ENCODE measurements at places on chromosomes 1 and 21. TPM values are rescaled to one million over a fixed set of nuclear protein-coding genes. Genes with fewer than 3 reads are reported as not detected.

GRCh38 chr1:42552636-42553035, 89.5 kb downstream of the CCDC30 start:
- no peaks in the 10 kb centered on the region for H3K36me3 ChIP-seq
- H3K4me1 ChIP-seq = no peaks in the 10 kb centered on the region
- no peak overlapping the region for H3K4me3 ChIP-seq
- no peaks in the 10 kb centered on the region for H3K27me3 ChIP-seq
- no peak overlapping the region for H3K27ac ChIP-seq
- no peak for DNase-seq

- no peaks in the 10 kb centered on the region for H3K4me1 ChIP-seq
- H3K36me3 ChIP-seq = no peaks in the 10 kb centered on the region
- no peak for DNase-seq
- no peaks in the 10 kb centered on the region for H3K27me3 ChIP-seq
- peak overlapping the region; percentile 79 for H3K27ac ChIP-seq
- H3K4me3 ChIP-seq = no peak overlapping the region
Observed at GRCh38 chr1:41515778-41516167, 31.3 kb upstream of the EDN2 start.

GRCh38 chr1:200624679-200625335, 4.3 kb upstream of the KIF14 start:
- DNase-seq = no peak
- H3K27me3 ChIP-seq = no peaks in the 10 kb centered on the region
- H3K27ac ChIP-seq = no peak overlapping the region
- peaks cover 10% of the 10 kb centered on the region for H3K4me1 ChIP-seq
- no peak overlapping the region for H3K4me3 ChIP-seq
- H3K36me3 ChIP-seq = no peaks in the 10 kb centered on the region

DNA sequence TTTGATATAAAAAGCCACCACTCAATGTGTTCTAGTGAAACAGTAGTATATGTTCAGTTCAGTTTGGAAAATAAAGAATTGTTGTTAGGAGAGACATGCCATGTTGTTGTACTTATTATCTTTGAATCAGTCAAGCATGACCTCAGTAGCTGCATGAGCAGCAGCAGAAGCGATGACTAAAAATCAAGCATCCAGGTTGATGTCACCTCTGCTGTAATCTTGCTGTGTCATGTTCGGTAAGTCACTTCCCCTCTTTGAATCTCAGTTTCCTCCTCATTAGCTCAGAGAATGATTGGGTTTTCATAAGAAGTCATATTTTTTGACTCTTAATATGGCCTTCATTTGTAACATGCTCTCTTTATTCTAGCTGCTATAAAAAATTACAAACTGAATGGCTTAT, 428.4 kb upstream of the B3GALT2 start:
- H3K4me3 ChIP-seq = no peak overlapping the region
- H3K27me3 ChIP-seq = no peaks in the 10 kb centered on the region
- H3K4me1 ChIP-seq = no peaks in the 10 kb centered on the region
- DNase-seq = no peak
- no peaks in the 10 kb centered on the region for H3K36me3 ChIP-seq

- H3K27ac ChIP-seq = no peak overlapping the region
- no peaks in the 10 kb centered on the region for H3K36me3 ChIP-seq
- DNase-seq = no peak
- no peaks in the 10 kb centered on the region for H3K27me3 ChIP-seq
- H3K4me3 ChIP-seq = no peak overlapping the region
Observed at GRCh38 chr1:183776731-183777130, 28.2 kb upstream of the RGL1 start.

Gene RXRG
- total RNA-seq = 1.2 TPM

Gene OR2L8
- total RNA-seq = not detected

Gene PCP4
- 1.2 TPM for total RNA-seq

GRCh38 chr1:234452406-234452965, 26.5 kb downstream of the TARBP1 start:
- H3K4me3 ChIP-seq = no peak overlapping the region
- H3K27me3 ChIP-seq = no peaks in the 10 kb centered on the region
- no peak overlapping the region for H3K27ac ChIP-seq
- peaks cover 18% of the 10 kb centered on the region for H3K36me3 ChIP-seq
- H3K4me1 ChIP-seq = no peaks in the 10 kb centered on the region

DNA sequence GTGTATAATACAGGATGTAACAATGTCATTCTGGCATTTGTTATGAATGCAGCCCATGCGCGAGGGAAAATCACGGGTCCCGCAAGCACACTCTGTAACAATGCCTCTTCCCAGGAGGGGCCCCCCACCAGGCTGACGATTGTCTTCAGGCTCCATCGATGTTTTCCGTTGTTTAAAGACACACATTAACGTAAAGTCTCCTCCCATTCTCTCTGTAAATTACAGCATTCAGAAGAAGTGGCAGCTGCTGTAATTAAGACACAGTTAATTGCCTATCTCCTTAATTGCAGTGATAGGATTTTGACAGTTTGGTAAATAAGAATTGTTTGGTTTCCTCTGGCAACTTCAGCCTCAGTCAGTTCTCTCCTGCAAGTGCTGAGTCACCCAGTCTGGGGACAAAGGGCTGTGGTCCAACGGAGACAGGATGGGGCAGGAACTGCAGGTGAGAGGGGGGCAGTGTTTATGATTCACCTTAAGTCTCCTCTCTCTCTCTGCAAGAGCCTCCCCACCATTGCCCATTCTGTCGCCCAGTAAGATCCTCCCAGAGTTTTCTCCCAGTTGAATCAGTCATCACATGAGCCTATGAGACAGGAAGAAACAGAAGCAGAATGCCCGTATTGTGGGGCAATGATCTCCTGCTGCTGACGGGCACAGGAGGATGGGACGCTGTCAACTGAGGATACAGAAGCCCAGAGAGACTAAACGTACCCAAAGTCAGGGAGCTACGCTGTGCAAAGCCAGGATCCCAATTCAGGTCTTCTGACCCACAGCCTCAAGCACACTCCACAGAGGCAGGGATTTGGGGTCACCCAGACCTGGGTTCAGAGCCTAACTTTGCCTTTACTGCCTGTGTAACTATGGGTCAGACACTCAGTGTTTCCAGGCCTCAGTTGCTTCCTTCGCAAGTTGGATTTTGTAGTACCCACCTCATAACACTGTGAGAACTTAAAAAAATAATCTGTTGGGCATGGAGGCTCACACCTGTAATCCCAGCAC, 110.0 kb downstream of the ADSS2 start:
- no peaks in the 10 kb centered on the region for H3K27me3 ChIP-seq
- no peaks in the 10 kb centered on the region for H3K4me1 ChIP-seq
- H3K27ac ChIP-seq = no peak overlapping the region
- DNase-seq = no peak

Gene PLA2G2F
- not detected for total RNA-seq

DNA sequence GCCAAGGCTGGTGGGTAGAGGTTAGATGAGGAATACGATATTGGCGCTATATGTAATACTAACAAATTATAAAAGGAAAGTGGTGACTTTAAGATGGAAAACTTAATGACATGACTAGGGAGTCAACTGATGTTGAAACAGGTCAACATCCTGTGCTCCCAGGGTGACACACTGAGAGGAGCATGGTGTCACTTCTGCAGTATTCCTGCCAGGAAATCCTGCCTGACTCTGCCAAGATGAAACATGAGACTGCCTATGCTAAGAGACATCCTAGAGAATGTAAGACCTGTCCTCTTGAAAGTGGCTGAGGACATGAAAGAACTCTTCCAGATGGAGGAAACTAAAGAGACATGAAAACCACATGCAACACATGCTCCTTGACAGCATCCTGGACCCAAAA, 65.0 kb upstream of the KCND3 start:
- H3K27me3 ChIP-seq = no peaks in the 10 kb centered on the region
- no peak overlapping the region for H3K4me3 ChIP-seq

Gene CD1D
- total RNA-seq = 0.48 TPM

- no peaks in the 10 kb centered on the region for H3K27me3 ChIP-seq
- H3K4me1 ChIP-seq = no peaks in the 10 kb centered on the region
- no peak overlapping the region for H3K4me3 ChIP-seq
- no peak overlapping the region for H3K27ac ChIP-seq
- DNase-seq = no peak
- H3K36me3 ChIP-seq = no peaks in the 10 kb centered on the region
Observed at GRCh38 chr1:241677201-241677600, 25.1 kb downstream of the WDR64 start.

Gene ATP6V1G3
- total RNA-seq = not detected

Gene TAS1R1
- total RNA-seq = not detected

Gene OR2AK2
- total RNA-seq = not detected

DNA sequence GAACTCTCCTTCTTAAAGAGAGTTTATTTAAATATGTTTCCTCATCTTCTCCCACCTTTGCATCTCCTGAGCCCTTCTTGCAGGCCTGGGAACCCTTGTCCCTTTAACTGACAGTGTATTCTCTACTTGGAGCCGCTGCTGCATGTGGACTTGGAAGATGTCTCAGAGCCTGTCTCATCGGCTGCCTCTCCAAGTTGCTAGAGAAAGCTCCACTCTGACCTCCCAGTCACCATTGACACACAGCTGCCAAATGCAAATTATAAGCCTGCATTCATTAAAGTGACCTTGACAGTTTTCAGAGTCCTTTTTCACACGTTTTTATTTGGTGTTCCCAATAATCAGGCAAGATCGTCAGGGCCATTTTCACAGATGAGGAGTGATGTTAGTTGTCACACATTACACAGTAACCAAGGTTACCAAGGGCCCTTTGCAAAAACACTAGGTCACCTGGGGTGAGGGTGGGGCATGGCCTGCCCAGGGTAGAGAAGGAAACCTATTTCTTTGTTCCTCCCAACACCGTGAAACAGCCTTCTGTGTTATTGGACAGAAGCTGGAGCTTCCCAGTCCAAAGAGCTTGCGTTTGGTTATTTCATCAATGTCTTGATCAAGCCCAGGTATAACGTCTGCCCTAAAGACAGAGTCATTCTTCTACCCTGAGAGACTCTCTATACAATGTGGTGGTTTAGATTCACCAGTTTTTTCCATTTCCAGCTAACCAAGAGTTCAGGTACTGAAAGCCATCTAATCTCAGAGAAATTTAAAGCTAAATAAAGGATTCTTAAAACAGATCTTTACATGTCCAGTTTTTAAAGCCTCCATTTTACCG, 164.1 kb downstream of the GALNT2 start:
- H3K4me1 ChIP-seq = peaks cover 22% of the 10 kb centered on the region
- peak; percentile 46 for DNase-seq
- H3K27ac ChIP-seq = peak overlapping the region; percentile 26
- no peaks in the 10 kb centered on the region for H3K27me3 ChIP-seq

DNA sequence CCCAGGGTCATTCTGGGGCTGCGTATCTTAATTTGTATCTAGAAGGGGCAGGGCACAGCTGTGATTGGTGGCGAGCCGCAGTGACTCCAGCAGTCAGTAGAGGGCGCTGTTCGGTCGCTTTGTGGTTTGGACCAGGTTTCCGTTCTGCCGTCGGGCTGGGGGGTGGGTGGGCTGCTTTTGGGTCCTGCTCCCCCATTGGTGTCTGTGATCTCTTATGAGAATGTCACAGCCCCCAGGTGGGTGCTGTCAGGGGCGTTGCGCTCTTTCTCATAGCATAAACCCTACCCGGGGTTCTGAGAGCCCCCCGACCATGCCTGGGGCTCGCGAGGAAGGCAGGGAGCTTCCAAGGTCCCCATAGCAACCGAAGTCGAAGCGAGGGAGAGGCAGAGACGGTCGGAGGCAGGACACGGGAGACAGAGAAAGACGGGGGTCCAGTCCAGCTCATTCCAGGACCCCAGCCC, 5.4 kb downstream of the TFF3 start:
- no peaks in the 10 kb centered on the region for H3K27me3 ChIP-seq
- H3K4me1 ChIP-seq = peaks cover 23% of the 10 kb centered on the region
- no peak overlapping the region for H3K27ac ChIP-seq

DNA sequence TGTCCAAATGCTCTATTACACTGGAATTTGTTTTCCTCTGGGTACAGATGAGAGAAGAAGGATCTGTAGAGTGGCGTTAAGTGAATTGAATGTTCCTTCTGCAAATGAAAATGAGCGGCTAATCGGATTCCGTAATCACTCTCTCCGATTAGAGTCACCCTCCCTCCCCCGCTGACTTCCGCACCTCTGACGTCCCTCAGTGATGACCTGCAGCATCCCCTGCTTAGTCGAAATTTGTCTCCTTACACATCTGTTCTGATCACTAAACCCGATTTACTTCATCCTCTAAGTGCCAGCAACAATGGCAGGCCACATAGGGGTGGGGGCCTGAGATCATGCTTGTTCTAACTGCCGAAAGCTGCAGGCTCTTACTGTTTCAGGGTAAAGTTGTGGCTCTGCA, 378.7 kb downstream of the SEC16B start:
- no peak overlapping the region for H3K27ac ChIP-seq
- H3K36me3 ChIP-seq = no peaks in the 10 kb centered on the region
- no peaks in the 10 kb centered on the region for H3K27me3 ChIP-seq
- no peaks in the 10 kb centered on the region for H3K4me1 ChIP-seq
- DNase-seq = no peak

DNA sequence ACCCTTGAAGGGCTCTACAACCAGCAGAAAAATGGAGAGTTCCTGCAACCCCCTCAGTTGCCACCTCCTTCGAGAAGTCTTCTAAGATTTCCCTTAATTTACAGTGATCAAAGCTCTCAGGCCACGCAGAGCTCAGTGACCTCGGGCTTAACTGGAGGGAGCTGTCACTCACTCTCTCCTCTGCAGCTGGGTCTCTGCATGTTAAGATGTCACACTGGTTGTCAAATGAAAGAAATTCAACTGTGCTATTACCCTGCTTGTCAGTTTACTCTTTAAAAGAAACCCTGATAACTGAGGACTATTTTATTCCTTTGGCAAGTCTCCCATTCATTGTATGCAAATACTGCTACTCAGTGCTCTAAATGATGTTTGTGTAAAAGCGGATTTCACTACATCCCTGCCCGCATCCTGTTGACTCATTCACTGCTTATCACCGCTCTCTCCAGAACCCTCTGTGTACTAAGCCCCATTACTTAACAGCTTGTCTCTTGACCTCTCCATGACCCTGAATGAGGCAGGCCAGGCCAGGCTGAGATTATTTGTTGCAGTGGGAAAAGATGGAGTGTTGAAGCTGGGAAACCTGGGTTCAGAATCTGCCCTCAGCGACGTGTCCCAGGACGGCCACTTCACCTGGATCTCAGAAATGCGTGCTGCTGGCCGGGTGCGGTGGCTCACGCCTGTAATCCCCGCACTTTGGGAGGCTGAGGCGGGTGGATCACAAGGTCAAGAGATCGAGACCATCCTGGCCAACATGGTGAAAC, 13.7 kb downstream of the DHRS3 start:
- H3K36me3 ChIP-seq = no peaks in the 10 kb centered on the region
- no peak overlapping the region for H3K4me3 ChIP-seq
- H3K27me3 ChIP-seq = no peaks in the 10 kb centered on the region
- peak overlapping the region; percentile 68 for H3K27ac ChIP-seq
- DNase-seq = peak; percentile 86
